Inflammatory macrophage treated with lipopolysaccharide for 1 hour (primary cell): ENCODE measurements at places on chromosomes 16 and 17.

DNA sequence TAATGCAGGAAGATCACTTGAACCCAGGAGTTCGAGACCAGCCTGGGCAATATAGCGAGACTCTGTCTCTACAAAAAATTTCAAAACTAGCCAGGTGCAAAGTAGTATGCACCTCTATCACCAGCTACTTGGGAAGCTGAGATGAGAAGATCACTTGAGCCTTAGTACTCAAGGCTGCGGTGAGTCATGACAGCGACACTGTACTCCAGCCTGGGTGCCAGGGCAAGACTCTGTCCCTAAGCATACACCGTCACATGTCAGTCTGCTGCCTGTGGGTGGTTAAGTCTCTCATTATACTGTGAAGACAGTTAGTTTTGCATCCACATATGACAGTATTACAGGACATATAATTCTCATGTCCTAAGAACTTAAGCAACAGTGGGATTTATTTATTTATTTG, 21.8 kb downstream of the NMRAL1 start:
- no peak for DNase-seq

- no peak for DNase-seq
Observed at GRCh38 chr17:6139447-6139832, 69.3 kb downstream of the WSCD1 start.

- DNase-seq: no peak
Observed at GRCh38 chr17:31116167-31116566, 21.4 kb downstream of the NF1 start.

- no peak for DNase-seq
Observed at GRCh38 chr16:89056592-89056991, 37.1 kb upstream of the ACSF3 start.
